NCI-H2107 (cell line): ENCODE measurements at places on chromosomes 1 and 21.
A peak's percentile ranks its signal among the peaks of the same experiment; 100 is the strongest.

GRCh38 chr1:154324241-154324640 lies 1.1 kb upstream of the ATP8B2 start:
- DNase-seq: no peak

- peak; percentile 48 for DNase-seq
Observed at GRCh38 chr1:28370239-28371009, 884 bp downstream of the PHACTR4 start.

DNA sequence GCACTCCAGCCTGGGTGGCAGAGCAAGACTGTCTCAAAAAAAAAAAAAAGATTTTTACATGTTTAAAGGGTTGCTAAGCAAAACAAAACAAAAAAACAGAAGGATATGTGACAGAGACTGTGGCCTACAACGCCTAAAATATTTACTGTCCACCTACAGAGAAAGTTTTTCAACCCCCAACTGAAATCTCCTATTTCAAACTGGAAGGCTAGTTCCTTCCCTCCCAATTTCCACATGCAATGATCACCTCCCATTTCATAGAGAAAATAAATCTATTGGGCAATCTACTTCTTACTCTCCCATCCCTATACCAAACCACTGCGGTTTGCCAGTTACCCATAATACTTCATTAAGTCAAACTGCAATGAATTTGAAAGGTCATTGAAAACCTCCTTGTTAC lies 74.2 kb downstream of the ST3GAL3 start:
- DNase-seq: no peak

GRCh38 chr1:11985851-11986250 lies 5.6 kb downstream of the MFN2 start:
- no peak for DNase-seq

GRCh38 chr1:173451981-173452380 lies 25.2 kb upstream of the PRDX6 start:
- peak; percentile 6 for DNase-seq

DNA sequence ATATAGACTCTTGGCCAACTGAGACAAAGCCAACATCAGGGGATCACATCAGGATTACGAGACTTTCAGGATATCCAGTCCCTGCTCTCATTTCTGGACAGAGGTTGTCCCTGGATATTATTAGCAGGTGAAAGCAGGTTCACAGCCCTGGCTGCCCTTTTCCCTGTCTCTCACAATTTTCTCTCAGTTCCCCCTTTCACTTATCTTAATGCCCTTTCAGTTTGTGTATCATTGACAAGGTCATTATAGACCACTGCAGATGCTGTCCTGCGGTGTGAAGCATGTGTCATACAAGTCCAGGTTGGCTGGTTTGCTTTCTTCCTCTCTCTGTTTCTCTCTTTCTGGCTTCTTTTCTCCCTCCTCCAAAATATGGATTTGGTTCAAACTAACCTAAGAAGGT lies 2.1 kb upstream of the KLHDC9 start:
- no peak for DNase-seq
